ENCODE measurements at places on chromosomes 6 and 20.

DNA sequence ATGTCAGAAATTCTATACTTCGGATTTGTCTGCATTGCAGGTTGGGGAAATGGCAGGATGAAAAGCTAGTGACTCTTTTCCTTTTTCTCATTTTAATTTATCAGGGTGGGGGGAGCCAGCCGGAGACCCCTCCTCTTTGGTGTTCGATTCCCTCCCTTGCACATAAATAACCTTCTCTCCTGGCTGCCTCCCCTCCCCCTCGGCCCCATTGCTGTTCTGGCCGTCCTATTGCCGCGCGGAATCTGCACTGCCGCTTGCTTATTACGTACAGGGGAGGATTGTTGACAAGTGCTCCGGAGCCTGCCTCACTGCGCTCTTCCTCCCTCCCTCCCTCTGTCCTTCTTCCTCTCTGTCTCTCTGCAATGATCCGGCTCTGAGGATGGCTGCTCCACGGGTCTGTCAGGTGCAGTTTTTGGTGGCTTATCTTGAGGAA is 154.7 kb downstream of the JARID2 start:
- DNase-seq, result no peak

DNA sequence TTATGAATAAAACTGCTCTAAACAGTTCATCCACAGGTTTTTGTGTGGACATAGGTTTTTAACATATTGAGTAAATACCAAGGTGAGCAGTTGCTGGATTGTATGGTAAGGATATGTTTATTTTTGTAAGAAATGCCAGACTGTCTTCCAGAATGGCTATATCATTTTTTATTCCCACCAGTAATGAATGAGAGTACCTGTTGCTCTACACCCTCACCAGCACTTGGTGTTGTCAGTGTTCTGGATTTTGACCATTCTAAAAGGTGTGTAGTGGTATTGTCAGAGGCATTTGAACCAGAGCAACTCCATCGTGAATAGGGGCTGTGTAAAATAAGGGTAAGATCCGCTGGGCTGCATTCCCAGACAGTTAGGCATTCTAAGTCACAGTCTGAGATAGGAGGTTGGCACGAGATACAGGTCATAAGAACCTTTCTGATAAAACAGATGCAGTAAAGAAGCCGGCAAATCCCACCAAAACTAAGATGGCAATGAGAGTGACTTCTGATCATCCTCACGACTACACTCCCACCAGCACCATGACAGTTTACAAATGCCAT is 12.9 kb upstream of the NT5E start:
- no peak for DNase-seq

GRCh38 chr20:40952136-40952535 is 76.5 kb upstream of the TOP1 start:
- DNase-seq, result no peak

DNA sequence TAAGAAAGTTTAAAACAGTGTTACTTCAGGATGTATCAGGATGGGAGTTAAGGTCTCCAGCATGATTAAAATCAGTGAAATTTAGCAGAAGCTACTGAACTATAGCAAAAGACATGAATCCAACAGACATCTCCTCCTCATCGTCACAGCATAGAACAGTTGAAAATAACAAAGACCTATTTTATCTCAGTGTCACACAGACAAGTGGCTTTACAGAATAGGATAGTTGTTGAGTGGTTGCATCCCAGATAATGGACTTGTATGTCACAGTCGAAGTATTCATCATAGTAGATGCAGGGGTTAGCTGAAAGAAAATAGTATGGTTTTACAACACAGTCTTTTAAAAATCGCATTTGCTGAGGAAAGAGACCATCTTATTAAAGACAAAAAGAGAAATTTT is 31.2 kb downstream of the CRISP1 start:
- DNase-seq, result no peak

DNA sequence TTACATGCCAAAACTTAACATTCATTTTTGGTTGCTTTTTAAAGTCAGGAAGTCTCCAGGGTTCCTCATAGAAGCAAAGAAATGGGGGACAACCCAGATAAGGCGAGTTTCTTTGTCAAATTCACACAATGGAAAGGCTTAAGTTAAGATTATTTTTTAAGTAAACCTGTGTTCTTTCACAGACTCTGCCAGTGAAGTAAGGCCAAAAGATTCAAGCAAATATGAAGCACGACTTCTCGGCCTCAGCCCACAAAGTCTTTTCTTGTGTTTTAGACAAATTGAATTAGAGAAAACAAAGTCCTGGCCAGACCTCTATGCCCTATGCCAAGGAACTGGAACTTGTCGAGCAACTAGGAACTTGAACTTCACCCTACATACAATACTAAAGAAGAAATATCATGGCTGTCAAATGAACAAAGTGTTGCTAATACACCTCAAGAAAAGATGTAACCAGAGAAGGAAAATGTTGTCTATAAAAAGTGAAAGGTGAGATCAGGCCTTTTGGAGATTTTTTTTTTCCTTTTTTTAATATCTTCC is 540.0 kb upstream of the JARID2 start:
- DNase-seq, result no peak

DNA sequence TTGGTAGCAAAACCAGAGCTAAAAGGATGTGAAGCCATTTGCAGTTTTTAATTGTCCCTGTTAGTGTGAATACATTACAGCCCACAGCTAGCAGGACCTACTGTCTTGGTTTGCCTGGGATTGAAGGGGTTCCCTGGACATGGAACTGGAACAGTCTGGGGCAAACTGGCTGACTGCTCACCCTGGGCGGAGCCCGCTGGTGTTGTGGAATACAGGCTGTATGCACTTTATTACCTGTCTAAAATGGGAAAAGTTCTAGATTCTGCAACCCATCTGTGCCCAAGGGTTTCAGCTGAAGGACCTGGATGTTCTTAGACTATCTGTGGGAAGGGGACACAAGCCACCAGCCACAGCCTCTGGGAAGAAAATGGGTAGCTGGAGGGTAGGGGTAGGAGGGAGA is 12.2 kb upstream of the CDKN1A start:
- DNase-seq, result no peak

DNA sequence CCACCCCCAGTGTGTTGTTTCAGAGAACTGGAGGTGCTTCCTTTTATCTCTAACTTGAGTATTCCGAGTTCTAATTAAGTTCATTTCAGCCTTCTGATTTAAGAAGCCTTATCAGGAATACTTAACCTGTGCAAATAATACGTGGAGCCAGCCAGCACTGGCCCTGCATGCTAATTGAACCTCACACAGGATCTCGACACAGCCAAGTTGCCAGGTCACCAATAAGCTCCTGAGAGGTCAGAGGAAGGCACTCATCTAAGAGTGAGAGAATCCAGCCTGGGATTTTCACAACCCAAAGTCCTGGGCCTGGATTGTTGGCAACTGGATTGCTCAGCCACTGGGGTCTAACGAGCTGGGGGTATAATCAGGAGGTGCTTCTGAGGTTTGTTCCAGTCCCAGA is 157.7 kb upstream of the LRFN2 start:
- no peak for DNase-seq

DNA sequence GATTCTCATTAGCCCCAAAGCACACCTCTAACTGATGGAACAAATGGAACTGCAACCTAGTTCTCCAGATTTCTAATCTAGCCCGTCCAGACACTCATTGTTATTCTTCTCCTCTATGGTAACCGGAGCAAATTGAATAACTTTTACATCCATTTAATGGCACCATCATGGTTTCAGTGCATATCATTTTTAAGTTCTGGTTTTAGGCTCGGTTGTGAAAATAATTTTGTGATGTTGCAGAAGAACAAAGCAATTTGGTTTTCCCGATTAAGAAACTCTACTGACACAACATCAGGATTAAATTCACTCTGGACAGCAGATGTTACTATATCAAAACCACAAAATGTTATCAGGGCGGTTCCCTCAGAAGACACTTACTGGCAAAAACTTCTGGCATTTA is 42.5 kb upstream of the HBS1L start:
- DNase-seq, result no peak

- DNase-seq, result no peak
These were observed 6.5 kb downstream of the PRND start for GRCh38 chr20:4728120-4728760.

- DNase-seq, result no peak
These were observed 220.5 kb upstream of the SLC35B3 start for GRCh38 chr6:8655670-8656454.
